ENCODE measurements at places on chromosomes 5 and 9.

DNA sequence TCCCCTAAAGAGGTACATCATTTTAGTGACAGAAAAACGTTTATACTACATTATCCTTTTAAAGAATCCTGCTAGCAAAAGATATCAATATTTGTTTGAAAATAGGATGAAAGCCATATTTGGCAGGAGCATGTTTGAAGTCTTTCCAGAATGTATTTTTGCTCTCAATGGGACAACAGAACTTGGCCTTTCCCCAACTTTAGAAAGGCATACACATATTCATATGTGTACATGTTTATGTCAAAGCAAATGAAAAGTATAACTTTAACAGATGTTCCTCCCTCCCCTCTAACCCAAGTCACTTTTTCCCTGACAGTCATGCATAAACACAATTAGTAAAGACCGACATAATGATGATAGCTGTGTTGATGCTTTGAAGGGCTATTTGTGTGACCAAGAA, 427.8 kb upstream of the CDH6 start:
- DNase-seq = no peak

DNA sequence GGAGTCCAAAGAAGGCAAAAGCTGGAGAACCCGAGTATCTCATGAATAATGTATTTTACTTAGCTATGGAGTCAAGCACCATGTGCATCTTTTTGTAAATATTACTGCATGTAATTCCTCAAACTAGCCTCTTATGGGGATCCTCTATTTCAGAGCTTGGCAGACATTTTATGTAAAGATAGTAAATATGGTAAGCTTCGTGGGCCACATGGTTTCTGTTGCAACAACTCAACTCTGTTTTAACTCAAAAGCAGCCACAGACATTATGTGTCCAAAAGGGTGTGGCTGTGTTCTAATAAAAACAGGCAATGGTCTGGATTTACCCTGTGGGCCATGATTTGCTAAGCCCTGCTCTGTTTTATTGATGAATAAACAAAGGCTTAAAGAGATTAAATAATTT, 17.3 kb downstream of the DAPK1 start:
- DNase-seq = no peak

DNA sequence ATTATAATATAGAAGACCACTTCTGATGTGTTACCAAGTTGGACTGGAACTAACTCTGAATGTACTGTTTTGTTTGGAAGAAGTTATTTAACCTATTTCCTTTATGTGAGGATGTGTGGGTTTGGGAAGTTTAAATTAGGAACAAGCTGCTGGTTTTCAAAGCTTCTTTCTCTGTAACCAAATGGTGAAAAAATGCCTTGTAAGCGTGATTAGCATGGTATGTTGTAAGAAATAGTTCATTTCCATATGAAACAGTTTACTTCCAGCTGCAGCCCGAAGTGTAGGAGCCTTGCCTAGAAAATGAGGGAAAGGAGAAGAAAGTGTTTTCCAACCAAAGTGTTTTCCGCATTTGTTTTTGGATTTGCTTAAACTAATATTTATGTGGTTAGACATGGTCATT, 36.0 kb downstream of the TTC1 start:
- no peak for DNase-seq

DNA sequence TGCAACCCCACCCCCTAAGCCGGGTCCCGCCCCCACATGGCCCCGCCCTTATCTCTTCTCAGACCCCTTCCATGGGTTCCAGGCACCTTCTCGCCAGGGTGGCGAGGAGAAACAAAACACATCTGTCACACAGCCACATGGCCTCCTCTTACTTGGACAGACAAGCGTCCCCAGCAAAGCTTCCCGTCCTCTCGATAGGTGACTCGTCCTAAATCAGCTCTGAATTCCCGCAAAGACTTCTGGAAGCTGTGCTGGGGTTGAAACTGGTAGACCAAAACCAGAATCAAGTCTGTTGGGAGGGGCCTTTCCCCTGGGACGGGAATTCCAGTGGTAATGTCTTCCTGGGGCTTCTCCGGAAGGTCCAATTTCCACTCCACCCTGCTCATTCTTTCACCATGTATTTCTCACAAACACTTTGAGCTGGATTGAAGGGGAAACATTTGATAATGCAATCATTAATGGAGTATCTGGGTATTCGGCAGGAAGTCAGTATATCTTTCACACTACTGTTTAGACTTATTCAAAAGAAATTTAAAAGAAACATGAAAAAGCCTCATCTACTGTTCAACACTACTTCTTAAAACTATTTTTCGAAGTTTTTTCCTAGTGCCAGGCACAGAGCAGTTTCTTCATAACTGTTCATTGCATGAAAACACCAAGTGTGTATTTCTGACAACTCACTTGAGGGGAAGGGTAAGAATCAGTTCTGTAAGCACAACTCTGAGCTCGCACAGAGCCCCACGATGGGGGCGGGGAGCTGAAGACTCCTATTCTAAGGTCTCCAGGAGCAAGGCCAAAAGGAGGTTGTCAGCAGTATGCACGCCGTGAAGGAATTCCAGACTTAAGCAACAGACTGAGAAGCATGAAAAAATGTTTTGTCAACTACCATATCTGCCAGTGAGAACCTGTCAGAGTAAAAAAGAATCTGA, 644 bp upstream of the CTNNAL1 start:
- DNase-seq = peak; percentile 47

DNA sequence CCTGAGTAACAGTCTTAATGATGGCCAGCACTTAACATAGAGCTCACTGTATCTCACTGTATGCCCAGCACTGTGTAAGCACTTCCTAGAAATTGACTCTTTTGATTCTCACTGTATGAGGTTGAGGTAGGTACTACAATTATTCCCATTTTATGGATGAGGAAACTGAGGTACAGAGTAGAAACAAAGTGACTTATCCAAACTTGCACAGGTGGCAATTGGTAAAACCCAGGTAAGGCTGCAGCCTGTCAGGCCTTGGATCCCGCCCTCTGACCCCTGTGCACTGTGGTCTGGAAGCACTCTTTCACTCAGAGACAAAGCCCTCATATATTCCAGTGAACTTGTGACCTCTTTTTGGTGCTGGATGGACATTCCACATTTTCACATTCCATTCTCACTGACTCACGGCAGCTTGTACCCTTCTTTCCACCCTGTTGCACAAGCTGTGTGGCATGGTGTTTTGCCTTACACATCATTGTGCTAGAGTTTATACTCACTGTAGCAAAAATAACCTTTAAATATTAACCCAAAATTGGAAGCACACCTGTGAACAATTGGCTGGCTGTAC, 21.7 kb downstream of the ANKRD55 start:
- peak; percentile 20 for DNase-seq

DNA sequence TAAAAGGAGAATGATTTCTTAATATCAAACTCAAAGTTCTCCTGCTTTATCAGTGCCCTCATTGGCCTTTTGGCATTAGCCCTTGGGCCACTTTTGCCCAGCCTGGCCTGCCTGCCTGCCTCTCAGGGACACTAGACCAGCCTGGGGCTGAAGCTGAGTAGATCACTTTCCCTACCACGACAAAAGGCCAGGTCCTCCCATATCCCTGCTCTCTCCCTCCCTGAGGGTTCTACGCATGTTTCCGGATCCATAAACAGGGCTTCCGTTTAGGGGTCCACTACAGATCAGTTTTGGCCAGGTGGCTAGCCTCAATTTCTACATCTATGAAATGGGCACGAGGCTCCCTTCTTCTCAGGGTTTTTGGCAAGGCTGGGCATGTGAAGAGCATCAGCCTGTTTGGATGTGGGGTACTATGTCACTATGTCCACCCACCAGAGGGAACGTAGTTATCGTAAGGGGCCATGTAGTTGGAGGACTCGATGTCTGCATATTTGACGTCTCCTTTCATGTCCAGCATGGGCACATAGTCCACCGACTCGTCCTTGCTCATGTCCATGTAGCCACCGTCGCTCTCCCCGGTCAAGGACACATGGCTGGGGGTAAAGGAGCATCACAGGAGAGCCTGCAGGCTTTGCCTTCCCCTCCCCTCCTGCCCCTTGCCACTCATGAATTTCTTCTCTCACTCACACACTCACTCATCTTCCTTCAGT, 34.0 kb downstream of the PDGFRB start:
- no peak for DNase-seq

DNA sequence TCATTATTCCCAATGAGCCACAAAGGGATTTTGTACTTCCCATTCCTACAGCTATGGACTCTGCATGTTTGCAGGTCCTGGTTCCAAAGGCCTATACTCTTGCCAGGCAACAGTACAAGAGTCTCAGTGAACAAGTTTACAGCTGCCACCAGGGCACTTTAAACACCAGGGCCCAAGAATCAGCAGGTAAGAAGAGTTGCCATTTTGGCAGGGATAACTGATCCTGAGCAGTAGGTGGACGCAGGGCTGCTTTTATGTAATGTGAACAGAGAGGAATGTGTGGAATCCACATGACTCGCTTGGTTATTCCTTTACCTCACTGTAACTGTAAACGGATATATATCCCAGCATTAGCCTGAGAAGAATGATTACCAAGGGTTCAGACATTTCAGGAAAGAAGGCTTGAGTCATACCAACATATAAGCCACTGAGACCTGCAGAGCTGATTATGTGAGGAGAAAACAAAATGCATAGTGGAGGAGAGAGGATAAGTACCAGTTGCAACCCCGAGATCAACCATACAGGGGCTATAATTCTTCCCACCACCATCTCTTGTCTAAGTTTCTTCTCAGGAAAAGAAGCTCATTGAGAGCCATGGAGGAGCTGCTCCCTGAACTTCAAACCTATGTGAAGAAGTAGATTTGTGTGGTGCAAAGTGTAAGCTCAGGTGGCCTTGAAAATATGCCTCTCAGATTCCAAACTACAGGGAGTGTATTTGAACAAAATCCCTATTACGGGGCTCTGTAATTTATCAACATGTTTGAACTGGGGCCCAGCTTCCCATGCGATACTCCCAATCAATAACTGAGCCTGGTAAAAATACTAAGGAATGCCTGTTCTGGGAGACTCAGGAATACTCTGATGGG, 24.6 kb downstream of the RAPGEF6 start:
- DNase-seq = peak; percentile 35

DNA sequence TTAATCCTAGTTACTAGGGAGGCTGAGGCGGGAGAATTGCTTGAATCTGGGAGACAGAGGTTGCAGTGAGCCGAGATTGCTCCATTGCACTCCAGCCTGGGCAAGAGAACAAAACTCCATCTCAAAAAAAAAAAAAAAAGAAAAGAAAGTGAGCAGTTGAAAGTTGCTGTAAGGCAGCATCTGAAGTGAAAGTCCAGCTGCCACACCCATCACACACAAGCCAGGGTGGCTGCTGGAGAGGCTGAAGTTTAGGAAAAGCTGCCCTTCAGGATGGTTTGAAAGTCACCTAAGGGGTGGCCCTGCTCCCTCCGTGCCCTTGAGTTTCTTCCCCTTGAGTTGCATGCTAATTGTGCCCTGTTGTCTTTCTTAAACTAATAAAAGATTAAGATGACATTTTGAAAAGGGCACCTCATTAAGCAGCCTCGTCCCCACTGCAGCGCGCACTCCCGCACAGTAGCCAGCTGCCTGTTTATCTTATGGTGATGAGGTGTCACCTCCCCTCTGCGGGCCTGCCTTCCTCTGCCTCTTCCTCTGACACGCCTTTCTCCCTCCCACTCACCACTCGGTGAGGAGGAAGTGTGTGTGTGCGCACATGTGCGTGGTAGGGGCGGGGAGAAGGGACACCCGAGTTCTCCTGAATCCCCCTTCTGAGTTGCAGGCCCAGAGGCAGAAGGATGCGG, 104.2 kb upstream of the PANK3 start:
- no peak for DNase-seq

DNA sequence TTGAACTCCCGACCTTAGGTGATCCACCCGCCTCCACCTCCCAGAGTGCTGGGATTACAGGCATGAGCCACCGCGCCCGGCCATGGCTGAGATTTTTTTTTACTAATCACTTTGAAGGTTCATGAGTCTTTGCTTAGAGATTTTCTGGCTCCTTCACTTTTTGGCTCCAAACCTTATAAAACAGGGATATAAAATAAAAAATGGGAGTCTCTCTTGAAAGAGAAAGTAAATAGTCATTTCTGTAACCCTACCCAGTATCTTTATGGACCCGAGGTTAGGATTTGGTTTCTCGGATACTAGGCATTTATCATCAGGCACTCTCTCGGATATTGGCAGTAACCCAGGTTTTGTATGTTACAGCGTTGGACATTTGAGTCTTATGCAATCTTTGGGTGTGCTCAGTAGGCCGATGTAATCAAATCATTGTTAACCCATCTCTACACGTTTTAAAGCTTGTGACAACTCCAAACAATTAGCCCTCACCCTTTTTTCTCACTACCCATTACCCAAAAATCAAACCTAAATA, 25.3 kb downstream of the STXBP1 start:
- DNase-seq = no peak

GRCh38 chr9:137145731-137146526, 7.0 kb downstream of the GRIN1 start:
- no peak for DNase-seq

DNA sequence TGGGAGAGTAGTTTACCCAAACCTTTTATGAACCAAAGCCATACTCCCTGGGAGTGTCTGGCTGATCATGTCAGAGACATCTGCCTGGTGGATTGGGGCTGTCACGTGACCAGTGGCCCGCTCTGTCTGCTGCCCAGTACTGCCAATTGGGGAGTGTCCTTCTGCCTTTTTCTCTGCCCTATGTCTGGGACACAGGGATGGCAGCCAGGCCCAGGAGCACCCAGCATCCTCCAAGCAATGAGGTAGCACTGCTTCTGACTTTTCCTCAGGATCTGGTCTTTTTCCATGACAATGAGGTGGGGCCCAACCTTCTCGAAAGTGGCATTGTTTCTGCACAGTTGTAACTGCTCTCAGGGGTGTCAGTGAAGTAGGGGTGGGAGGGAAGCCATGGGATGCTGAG, 21.8 kb downstream of the DAPK1 start:
- no peak for DNase-seq

GRCh38 chr5:147445917-147446316, 64.0 kb downstream of the DPYSL3 start:
- DNase-seq = no peak

GRCh38 chr5:82785882-82786509, 291.2 kb downstream of the TMEM167A start:
- no peak for DNase-seq

- DNase-seq = no peak
These were observed 162.5 kb upstream of the GAS1 start for GRCh38 chr9:87109851-87110250.

DNA sequence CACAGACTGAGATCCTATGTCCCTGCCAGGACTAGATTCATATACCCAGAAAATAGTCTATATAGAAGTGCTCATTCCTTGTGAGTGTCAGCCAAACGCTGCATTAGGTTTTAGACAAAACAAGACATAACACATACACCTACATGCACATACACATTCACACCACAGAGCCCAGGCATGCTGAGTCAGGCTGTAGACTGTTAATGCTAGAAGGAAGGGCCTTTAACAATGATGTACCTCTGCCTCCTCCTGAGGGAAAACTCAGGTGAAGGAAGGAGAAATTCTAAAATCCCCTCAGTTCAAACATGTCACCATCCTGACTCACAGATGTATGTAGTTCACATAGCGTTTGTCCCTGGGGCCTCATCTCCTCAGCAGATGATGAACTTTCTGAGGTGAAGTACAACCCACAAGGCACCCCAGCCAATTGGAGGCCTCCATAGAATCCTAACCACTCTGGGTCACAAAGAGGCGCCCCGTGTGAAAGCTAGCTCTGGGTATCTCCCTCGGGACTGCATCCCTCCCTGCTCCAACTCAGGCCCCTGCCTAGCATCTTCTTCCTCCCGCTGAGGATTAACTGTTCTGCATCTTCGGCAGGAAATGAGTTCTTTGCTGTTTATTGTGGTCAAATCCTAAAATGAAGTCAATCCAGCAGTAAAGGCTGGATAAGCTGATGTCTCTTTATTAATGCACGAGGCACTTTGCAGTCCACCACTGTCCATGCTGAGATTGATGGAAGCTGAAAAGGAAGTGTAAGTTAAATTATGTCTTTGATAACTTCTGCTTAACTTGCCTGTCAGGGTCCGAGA, 40.8 kb upstream of the FSTL4 start:
- DNase-seq = no peak

Data from amniotic stem cell (primary cell).